ENCODE measurements at places on chromosomes 16 and 17.
A peak's percentile ranks its signal among the peaks of the same experiment; 100 is the strongest.

GRCh38 chr16:89114159-89114981 is 20.7 kb downstream of the ACSF3 start:
- no peak for DNase-seq

DNA sequence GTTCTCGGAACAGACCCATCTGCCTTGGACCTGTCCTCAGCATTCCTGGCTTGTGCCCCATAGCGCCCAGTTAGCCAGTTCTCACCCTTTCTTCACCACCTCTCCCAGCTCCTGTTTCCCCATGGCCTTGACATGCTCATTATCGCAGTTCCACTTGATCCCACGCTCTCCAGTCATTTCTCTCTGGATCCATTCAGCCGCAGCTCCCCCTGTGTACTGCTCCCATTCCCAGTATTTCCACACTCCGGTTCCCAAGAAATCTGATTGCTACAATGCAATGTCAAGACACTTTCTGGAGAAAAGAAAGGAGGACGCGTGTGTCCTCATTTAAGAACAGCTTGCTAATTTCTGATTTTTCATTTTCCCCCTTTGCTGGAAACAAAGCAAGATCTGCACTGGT is 55.4 kb downstream of the TMEM186 start:
- DNase-seq: no peak

DNA sequence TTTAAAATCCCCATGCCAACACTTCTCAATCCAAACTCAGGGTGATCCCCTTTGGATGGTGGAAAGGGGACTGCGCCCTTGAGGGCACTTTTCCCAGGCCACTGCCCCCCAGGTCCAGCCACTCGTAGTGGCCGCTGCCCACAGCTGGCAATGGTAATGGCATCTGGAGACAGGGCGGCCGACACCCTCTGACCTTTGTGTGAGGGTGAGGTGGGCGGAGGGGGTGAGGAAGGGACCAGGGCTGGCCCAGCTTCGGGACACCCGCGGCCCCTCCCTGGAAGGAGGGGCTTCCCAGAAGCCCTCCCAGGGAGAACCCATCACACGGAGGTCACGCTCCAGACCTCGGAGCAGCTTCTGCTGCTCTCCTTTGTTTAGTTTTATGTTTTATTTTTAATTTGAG is 289.7 kb downstream of the FOXL1 start:
- DNase-seq: no peak

DNA sequence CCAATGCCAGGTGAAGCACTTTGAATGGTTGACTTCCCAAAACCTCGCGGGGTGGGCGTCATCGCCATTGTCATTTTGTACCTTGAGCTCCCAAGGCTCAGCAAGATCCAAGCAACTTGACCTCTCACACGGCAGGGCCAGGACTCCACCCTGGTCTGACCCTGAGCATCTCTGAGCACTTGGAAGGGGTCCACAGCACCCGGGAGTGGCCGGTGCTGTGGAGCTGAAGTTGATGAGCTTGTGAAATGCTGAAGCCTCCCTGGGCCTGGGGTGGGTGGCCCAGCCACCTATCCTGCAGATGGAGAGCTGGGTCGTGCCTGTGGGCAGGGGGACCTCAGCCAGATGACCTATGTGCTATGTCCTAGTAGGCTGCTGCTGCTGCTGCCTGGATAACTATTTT is 283.3 kb upstream of the FOXF1 start:
- DNase-seq: no peak

DNA sequence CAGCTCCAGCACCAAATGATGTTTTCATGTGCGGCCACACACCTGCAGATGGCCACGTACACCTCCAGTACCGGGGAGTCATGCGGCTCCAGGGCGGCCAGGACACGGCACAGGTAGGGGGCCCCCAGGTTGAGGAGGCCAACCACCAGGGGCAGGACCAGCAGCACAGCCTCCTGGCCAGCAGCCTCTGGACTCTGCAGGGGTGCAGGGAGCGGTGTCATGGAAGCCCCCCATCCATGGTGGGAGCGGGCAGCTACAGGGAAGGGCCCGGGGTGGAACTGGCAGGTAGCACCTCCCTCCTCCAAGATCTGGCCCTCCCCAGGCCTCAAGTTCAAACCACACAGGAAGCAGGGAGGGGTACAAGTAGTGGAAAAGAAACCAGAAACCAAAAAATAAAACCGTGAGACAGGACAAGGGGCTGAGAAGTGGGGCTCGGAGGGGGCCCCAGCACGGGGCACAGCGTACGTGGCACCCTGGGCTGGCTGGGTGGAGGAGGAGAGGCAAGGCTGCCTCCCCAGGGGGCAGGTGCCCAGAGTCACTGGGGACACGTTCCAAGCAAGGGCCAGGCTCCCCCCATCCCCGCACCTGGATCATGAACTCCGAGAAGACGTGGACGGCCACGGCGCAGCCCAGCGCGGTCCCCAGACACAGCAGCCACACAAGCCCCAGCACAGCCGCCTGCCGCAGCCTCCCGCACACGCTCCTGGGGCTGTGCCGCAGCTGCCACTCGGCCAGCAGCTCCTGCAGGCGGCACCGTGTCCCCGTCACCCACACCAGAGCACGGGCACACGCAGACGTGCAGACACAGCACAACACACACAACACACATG is 7.4 kb downstream of the TMC6 start:
- DNase-seq: no peak

- DNase-seq: no peak
These were observed 8.0 kb upstream of the STX4 start for GRCh38 chr16:31025339-31025738.

DNA sequence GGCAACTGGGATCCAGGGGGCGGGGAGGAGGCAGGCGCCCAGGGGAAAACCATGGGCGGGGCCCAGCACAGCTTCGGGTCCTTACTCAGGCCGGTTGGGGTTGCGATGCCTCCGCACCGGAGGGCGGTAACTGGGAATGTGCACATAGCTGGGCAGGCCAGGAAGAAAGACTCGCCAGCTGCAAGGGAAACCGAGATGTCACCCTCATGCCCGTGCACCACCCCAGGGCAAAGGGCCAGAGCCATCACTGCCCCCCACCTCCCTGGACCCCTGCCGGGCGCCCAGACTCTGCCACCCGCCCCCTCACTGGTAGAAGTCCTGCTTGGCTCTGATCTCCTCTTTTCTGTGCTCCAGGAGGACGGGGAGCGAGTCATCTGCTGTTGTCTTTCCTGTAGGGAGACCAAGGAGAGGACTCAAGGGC is 6.7 kb downstream of the ALOX12B start:
- DNase-seq: no peak

- DNase-seq: no peak
These were observed 6.9 kb downstream of the PHOSPHO1 start for GRCh38 chr17:49223517-49224197.

GRCh38 chr17:59355702-59356325 is 24.4 kb downstream of the YPEL2 start:
- DNase-seq: no peak

- no peak for DNase-seq
These were observed 41.0 kb downstream of the IGF2BP1 start for GRCh38 chr17:49038138-49038537.

- DNase-seq: no peak
These were observed 33.5 kb downstream of the TMC6 start for GRCh38 chr17:78095035-78095434.

DNA sequence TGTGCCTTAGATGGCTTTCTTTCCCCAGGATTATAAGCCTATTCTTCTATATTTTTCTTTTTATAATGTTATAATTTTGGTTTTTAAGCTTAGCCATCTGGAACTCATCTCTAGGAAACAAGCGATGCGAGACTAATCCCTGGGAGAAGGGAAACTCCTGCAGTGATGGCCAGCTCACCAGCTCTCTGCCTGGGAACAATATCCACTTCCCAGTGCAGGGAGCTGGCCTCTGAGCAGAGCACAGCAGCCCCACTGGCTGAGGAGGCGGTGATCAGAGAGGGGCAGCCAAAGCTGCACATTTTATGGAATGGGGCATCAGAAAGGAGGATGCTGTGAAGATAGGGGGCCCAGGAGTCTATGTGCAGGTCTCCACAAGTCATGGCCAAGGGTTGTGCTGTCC is 183.3 kb downstream of the LGALS9B start:
- DNase-seq: peak; percentile 44

GRCh38 chr16:53773150-53773846 is 69.3 kb downstream of the FTO start:
- no peak for DNase-seq

DNA sequence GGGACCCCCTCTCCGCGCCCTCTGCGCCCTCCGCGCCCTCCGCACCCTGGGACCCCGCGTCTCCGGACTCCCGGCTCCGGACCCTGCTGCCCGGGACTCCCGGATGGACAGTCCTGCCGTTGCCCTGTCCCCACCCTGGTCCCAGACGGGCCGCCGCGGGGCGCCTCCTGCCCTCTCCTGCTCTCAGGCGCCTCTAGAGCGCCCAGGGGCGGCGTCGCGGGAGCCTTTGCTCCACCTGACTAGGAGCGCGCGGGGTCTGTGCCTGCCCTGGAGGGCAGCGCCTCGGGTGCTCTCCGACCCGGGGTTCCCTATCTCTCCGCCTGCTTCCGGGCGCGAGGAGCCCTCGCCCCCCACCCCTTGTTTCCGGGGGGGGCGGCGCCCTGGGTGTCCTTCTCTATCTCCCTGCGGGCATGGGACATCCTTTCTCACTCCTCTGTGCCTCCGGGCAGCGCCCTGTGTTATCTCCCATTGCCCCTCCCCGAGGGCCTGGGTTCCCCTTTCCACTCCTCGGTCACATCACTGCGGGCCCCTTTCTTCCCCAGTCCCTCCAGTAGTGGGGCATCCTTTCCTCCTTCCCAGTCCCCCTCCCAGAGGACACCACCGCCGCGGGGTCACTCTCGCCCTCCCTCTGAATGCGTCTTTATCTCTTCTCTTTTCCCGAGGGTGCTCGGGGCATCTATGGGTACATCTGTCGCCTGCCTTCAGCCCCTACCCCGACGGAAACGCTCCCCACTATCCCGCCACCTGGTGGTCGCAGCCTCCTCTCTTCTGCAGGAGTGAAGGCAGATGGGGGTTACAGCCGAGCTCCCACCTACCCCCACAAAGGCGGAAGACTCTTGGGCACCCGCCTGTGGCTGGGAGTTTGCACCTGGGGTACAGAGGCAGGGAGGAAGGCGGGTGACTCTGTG is 875 bp downstream of the PRKCB start:
- DNase-seq: no peak

DNA sequence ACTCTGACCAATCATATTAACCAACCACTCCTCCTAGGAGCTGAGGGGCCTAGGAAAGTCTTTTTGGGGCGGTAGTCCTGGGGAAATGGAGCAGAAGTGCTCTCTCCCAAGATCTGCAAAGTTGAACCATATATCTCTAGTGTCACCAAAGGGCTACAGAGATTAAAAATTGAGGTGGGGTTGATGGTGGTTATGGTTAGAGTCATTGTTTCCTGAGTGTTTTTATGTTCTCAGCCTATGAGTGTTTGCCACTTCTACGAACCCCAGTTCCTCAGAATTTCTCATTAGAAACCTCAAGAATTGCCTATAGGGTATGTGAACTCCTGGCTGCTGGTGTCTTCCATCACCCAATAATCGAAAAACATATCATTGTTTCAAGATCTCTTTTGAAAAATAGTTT is 217.8 kb downstream of the CDRT15L2 start:
- no peak for DNase-seq
